ENCODE measurements at places on chromosomes 5 and 9. TPM values are rescaled to one million over a fixed set of nuclear protein-coding genes. Genes with fewer than 3 reads are reported as not detected.

- no peak for DNase-seq
Measured at GRCh38 chr9:19445452-19445851, 36.6 kb downstream of the ACER2 start.

DNA sequence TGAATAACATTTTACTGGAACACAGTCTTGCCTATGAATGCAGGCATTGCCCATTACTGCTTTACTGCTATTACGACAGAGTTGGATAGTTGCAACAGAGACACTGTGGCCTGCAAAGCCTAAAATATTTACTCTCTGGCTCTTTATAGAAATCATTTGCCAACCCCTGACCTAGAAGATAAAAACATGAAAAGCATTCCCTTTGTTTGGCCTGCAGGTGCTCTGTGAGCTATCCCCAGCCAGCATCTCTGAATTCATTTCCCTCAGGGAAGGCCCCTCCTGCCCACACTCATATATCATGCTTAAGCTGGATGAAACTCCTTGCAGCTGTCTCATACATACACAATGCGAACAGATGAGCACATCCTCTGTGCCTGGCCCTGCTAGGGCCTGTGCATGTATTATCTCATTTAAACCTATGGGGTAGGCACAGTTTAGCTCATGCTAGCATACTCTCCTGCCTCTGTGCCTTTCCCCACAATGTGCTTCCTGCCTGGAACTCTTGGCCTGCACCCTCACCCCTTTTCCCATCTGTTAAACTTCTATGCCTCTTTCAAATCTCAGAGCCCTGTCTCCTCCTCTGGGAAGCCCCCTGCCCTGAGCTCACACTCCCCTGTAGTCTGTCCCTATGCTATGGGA lies 193.1 kb downstream of the PAX5 start:
- DNase-seq, result no peak

DNA sequence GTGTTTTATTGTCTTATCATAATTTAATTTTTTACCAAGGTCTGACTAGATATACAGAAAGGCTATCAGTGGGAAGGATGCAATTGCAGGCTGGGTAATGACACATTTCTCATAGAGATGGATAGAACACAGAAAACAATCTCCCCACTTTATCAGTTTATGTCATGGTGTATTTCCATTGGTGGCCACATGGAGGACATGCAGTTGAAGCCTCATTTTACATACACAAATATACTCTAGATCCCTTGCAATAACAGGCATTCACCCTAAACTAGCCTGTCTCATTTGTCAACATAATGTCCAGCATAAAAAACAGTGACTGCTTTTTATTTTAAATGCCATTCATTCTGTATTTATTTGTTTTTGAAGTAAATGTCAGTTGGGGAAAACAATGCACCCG lies 526.3 kb downstream of the GABRG2 start:
- DNase-seq, result no peak

The RNF183 gene
- total RNA-seq, result not detected

Data from activated naive CD4-positive, alpha-beta T cell treated with anti-CD3 and anti-CD28 coated beads for 36 hours (primary cell).